ENCODE measurements at places on chromosomes 4 and X.

DNA sequence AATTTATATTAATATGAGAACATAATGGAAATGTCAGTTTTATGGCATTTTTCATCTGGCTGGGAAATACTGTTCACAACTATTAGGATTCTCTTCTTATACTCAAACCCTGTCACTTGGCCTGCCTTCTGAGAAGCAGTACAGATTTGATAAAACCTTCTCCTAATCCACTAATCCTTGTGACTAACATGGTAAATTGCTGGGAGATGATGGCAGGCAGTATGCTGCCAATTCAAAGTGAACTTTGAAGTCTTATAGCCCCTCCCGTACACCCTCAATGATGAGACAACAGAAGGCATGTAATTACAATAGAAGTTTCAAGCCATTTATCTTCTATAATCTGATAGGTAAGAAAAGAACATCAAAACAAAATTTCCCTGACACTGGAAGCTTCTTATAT is 36.9 kb downstream of the PAQR3 start:
- DNase-seq = no peak

GRCh38 chr4:77952457-77952856 is 89.8 kb downstream of the MRPL1 start:
- DNase-seq = no peak

GRCh38 chrX:1885116-1885515 is 270.3 kb downstream of the ASMT start:
- no peak for DNase-seq

GRCh38 chrX:70456256-70456655 is 11.6 kb downstream of the DLG3 start:
- no peak for DNase-seq

DNA sequence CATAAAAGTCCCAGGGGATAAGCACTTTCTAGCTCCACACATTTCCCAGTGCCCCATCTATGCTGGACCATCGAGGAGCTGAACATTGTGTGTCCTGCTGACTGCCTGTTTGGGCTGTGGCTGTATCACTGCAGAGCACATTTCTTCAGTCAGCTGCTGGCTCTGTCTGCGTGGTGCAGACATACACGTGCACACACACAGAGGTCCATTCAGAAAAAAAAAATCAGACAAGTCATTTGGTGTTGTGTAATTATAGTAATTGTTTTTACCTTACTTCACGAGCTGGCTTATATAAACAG is 1.1 kb upstream of the PDLIM3 start:
- no peak for DNase-seq

DNA sequence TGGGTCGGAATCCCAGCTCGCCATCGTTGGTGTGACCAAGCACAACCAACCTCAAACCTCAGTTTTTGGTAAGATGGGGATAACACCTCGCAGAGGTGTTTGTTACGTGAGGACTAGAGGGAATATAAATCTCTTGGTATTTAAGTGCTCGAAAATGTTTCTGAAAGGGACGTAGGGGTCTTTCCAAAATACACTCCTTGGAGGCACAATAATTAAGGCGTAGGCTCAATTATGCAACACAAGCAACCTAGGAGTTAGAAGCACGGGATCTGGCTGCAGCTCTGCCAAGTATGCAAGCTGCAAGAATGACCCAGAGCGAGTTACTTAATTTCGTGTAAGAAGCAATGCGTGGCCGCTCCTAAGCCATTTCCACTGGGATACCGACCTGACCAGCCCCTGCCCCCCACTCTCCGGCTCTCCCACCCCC is 552 bp downstream of the ADH5 start:
- no peak for DNase-seq

GRCh38 chr4:24470666-24471485 is 113.5 kb downstream of the DHX15 start:
- no peak for DNase-seq

DNA sequence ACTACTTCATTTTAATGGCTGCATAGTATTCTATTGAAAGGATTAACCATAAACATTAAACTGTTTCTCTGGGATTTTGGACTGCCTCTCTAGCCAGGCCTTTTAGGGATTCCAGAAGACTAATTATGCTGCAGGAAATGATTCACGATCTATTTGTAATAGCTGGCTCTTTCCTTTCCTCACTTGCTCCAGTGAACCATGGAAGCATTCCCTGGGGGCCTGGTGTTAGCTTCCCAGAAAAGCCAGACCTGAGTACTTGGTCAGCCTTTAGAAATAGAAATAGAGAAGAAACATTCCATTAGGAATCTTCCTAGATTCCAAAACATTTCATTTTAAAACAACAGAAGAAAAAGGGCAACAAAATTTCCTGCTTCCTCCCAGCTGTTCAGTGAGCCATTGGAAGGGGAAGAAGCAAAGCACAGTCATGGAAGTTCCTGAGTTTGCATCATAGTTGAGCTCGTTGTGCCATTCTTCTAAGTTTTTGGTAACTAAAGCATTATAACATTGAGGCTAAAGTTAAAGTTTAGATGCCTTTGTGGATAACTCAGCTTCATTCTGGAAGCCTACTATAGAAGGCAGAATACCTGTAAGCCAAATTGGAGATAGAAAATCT is 83.5 kb downstream of the NPNT start:
- DNase-seq = no peak

DNA sequence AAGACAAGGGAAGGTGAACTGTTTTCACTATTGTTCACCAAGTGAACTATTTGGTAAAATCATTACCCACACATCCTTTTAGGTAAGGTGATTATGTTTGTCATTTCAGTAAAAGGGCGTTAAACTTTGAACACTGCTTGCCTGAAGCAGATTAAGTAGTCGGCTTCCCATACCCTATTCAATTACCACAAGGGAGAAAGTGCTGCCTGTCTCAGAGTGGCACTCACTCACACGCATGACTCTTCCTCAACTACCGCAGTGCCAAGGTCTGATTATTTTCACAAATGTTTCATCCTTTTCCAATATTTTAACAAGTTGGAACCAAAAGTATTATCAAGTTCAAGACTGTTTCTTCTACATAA is 11.0 kb downstream of the VEGFC start:
- DNase-seq = no peak

- DNase-seq = no peak
Measured at GRCh38 chrX:23332888-23333821, 1.5 kb upstream of the PTCHD1 start.

DNA sequence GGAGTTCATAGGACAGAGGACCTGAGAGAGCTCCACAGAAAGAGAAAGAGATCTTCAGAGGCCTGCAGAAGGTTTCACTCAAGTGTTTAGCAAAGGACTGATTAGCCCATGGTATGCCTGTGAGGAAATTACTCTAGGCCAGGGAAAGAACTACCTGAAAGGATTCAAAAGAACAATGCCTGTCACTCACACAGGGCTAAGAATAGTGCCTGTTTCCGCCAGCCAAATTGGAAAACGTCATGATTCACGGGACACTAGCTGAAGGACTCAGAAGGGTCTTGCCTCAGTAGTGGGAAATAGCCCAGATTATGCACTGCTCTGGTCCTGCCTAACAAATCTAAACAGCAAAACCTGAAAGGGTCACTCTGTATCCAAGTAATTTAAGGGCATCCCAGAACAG is 21.1 kb downstream of the SYTL4 start:
- DNase-seq = no peak
